Activated CD4-positive, CD25-positive, alpha-beta regulatory T cell treated with anti-CD3 and anti-CD28 coated beads, Interleukin-2, amount 50 U/mL, for 72 hours (primary cell): ENCODE measurements at places on chromosomes 13 and 19.

DNA sequence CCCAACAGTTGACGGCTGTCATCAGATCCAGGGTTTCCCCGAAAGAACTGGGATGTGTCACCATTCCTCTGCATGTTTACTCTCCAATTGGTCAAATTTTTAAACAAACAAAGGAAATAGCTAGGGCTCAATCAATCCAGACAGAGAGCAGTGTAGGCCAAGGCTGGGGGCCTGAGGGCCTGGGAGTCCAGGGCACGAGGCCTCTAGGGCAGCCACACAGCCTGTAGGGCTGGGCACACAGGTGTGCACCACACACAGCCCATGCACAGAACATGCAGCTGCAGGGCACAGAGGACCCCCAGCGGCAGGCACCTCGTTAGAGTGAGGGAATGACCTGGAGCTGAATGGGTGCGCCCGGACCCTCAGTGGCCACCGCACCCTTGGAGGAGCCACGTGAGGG is 9.5 kb downstream of the MIER2 start:
- DNase-seq, result no peak

- no peak for DNase-seq
Observed at GRCh38 chr19:2800506-2800905, 15.2 kb downstream of the THOP1 start.

DNA sequence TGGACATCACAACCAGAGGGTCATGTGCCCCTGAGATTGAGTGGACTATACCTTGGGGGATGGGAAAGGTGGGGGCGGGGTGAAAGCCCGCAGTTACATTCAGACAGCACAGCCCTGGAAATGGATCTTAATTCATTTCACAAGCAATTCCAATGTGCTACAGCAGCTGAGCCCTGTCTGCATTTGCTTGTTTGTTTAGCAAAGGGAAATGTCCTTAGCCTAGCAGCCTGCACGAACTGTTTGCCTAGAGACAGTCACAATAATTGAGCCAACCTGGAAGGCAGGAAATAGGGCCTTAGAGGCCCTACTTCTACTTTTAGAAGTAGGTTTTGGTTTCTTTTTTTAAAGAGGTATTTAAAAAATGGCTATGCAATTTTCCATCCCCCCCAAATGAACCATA is 177.3 kb upstream of the KL start:
- no peak for DNase-seq

- no peak for DNase-seq
Observed at GRCh38 chr13:75581874-75582640, 32.5 kb downstream of the UCHL3 start.

DNA sequence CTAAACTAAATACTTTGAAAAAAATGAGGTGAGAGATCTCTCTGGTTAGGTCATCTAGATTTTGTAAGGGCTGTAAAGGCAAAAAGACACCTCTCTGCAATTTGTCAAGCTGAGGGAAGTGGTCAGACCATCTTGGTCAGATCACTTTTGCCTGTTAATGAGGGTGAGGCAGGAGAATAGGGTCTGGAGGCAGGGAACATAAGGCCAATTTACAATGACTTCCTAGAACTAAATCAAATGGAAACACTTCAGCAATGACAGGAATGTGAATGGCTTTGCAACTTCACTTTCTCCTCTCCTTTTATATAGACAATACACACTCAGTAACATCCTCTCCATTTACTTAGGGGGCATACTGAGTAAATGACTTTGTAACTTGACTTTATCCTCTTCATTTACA is 1653.4 kb downstream of the SLITRK5 start:
- DNase-seq, result no peak

DNA sequence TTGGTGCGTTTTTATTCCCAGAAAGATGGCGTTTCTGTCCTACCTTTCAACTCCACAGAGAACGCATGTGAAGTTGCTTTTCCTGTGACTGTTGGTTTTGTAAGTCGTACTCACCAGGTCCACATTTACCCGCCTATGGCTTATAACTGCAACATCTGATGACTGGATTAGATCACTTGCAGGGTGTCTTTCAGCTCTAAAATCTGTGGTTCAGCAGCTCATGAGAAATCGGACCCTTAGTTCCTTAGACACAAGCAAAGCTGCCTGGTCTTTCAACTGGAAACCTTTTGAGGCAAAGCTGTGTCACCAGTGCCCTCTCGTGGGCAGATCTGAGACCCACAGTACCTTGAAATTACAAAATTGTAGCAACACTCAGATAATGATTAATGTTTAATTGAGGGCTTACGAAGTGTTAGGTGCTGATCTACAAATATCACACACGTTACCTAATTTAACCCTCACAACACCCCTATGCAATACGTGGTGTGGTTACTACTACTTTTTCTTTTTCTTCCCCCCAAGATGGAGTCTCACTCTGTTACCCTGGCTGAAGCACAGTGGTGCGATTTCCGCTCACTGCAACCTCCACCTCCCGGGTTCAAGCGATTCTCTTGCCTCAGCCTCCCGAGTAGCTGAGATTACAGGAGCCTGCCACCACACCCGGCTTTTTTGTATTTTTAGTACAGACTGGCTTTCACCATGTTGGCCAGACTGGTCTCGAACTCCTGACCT is 65.4 kb downstream of the RUBCNL start:
- DNase-seq, result peak; percentile 57

- DNase-seq, result peak; percentile 57
Observed at GRCh38 chr19:45424191-45425058, 708 bp upstream of the ERCC1 start.

DNA sequence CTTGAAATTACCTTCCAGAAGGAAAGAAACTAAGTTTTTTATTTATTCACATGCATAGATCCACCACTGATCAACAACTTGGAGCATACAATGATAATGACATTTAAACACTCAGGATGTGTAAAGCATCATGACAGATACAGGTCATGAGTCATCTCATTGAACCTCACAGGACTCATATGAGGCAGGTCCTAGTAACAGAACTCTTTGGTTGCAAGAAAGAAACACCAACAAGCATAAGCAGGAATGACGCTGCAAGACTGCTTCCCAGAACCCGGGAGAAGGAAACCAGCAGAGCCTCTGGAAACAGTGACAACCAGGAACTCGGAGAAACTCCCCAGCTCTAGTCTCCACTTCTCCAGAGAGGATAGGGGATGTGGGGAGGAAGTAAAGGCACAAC is 60.8 kb upstream of the IPO5 start:
- DNase-seq, result no peak

GRCh38 chr13:61144301-61144700 is 271.3 kb downstream of the PCDH20 start:
- DNase-seq, result no peak

DNA sequence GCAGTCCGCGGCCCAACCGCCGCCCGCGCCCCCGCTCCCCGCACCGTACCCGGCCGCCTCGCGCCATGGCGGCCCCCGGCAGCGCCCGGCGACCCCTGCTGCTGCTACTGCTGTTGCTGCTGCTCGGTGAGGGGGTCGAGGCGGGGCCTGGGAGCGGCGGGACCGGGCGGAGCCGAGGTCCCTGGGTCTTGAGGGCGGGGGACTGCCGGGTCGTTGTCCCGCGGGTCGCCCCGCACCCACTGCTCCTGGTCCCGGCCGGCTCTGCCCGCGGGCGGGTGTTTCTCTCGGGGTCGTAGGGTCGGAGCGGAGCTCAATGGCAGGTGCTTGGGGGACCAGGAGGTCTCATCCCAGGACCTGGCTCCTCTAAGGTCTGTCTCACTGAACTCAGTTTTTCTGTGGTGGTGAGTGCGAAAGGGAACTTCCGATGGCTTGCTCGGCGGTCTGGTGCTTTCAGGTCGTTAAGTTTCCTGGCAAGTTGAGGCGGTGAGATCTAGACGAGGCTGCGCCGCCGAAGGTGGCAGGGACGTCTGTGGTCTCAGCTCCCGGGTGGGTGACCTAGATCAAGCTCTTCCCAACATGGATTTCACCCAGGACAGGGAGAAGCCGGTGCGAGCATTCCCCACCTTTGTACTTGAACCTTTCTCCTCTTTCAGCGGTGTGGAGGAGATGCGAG is 467 bp downstream of the LAMP1 start:
- DNase-seq, result no peak

- no peak for DNase-seq
Observed at GRCh38 chr13:33322543-33322809, 36.9 kb upstream of the STARD13 start.

DNA sequence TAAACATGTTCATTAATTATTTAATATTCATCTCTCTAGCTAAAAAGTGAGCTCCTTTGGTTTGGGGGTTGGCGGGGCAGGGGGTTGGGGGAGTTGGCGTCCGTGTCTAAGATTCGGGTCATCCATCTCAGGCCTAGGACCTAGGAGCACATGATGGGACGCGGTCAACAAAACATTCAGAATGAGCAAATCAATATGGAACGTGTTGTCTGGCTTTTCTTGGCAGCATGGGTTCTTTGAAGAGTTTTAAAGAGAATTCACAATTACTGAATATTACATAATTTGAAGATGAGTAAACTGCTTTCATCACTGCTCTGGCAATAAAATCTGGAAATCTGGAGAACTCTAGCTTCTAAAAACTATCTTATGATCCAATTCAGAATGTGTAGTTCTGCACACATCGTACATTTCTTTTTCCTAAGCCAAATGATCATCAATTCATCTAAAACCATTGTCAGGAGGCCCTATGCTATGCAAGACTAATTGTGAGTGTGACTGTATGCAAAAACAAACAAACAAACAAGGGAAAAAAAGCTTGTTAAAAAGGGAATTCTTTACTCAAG is 5.4 kb upstream of the ARGLU1 start:
- no peak for DNase-seq

DNA sequence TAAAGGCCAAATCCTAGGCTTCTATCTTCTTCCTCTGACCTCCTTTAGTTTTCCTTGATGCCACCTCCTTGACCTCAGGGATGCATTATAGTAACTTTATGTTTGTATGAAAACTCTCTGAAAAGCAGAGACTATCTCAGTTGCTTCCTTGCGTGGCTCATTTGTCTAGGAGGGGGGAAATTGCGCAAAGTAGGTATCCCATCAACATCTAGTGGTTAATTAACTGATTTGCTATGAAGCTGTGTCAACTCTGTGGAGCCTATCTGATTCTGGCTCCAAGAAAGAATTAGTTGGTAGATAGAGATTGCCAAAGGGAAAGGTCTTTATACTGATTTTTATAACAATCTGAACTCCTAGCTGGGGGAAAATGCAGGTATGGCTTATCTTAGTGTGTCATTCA is 82.1 kb upstream of the FRY start:
- no peak for DNase-seq
